Non-pigmented ciliary epithelial cell (primary cell): ENCODE measurements at places on chromosomes 5 and 9.

DNA sequence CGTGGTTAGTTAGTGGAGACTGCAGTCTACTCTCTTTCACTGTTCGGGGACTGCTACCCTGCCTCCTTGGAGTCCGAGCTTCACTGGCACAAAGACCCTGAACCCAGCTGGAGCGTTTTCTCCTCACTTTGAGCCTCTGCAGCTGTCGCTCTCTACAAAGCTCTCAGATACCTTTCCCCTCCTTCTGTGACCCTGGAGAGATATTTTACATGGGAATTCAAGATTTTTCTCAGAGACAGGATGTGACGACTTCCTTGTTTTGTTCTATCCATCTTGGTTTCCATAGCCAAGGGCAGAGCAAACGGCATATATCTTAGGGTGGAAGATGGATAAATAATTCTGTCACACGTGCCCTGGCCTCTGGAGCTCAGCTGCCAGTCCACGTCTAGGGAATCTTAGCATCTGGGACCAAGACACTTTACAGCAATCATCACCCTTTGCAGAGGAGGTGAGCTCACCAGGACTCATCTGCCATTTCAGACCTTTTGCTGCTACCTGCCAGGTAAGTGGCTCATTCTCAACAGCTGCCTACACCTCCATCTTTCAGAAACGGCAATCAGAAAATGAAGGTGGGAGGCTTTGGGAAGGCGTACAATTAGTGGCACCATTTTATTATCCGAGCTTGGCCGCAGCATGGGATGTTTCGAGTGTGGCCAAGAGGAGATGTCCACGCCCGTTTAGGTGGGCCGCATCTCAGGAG lies at the start of gene BTNL9:
Gene BTNL9 (plus strand): TSS at position 336 of the 700 bp plus-strand sequence. CDS start 5,224 bp downstream, outside the sequence.
- no peak for DNase-seq

- DNase-seq: no peak
Measured at GRCh38 chr5:72458407-72458806, 48.8 kb downstream of the ZNF366 start.

DNA sequence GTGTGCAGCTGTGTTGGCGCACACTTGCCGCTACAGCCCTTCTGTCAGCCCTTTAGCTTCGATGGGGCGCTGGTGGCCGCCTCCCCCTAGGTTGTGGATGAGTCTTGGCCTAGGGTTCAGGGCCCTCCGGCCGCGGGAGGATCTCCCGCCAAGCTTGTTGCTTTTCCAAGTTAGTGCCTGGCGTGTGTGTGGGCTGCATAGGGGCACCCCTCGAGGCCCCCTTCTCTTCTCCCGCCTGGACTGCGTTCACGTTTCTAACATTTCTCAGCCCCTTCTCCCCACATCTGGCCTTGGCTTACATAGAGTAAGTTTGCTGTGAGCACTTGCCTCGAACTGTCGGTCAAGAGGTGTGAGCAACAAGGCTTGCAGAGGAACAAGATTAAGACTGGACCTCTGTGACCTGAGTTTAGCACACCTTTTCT lies 413 bp upstream of the OXCT1 start:
- no peak for DNase-seq

DNA sequence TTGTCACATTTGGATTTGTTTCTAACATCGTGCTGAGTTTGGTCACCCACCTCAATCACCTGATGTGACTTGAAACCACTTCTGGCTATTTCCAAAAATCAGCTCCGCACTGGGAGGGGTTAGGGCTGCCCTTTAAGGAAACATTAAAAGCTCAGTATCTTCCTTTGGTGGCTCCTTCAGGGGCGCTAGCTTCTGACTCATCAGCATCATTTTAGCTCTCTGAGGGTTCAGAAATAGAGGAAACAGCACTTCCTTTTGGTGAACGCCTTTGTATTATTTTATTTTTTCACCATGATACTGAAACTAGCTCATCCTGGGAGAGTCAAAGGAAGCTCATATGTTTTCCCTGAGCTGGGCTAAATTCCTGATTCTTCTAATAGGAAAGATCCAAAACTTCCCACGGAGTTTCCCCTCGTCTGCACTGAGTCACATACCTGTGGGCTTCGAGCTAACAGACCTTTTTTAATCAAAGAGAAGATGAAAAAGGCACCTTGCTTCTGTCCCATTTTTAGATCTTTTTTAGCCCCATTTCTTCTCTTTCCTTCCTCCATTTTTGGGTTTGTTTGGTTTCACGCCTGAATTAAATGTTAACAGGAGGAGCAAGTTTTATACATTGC lies 48.2 kb downstream of the ROPN1L start:
- no peak for DNase-seq

DNA sequence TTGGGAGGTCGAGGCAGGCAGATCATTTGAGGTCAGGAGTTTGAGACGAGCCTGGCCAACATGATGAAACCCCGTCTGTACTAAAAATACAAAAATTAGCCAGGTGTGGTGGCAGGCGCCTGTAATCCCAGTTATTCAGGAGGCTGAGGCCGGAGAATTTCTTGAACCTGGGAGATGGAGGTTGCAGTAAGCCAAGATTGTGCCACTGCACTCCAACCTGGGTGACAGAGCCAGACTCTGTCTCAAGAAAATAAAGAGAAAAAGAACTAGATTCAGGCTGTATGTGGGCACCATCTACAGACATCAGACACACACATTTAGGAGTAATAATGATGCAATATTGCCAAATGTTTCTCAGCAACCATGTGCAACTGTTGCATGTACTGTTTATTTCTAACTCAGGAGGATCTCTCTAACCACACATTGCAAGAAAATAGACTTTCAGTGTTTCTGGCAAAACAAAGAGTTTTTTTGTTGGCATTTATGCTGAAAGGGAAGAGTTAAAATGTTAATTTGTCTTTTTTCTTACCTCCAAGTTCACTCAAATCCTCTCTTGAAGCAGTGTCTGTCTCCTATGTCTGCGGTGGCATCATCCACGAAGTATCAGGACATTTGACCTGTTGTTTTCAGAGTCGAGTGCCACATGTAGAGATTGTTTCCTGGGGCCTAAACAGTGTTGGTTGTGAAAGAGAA lies 5.1 kb upstream of the ORM1 start:
- DNase-seq: no peak

GRCh38 chr5:82811490-82811889 lies 265.7 kb downstream of the TMEM167A start:
- DNase-seq: no peak

DNA sequence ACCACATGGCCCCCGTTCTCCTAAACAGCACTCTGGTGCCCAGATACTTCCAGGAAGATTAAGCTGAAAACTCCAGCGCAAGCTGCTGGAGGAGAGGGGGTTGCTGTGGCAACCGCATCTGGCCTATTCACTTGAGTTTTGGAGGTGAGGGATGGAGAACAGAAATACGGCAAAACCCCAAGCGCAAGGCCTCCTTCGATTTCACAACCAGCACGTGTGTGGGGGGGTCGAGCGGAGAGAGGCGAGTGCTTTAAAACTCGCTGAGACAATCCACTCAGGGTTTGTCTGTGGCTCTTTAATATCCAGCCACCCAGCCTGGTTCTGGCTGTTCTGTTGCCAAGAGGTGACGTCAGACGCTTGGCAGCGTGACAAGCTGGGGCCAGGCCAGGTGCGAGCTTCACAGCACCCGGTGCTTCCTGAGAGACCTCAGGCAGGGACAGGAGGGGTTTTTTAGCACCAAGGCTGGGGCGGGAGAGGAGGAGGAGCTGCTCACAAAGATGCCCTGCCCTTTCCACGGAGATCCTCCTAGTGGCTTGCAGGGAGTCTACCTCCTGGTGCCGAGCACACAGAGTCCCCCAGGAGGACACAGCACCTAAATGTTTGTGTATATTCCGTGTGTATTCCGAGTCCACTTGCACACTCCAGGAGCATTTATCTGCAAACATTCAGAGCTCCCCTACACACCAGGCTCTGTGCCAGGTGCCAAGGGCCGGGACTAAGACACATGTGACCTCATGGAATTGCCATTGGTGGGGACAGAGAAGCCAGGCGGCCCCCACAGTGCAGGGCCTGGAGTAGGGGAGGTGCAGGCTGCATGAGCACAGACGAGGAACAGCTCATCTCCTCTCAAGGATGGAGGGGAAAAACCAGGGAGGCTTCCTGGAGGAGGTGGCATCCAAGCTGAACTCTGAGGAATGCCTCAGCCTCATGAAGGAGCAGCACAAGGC lies 194.6 kb downstream of the OLFM1 start:
- DNase-seq: no peak
